NCI-H1417 treated with DMSO at 0.1 percent for 48 hours (cell line): ENCODE measurements at places on chromosomes 7 and 10.

GRCh38 chr10:46560381-46560780, 3.9 kb upstream of the GPRIN2 start:
- DNase-seq = no peak

DNA sequence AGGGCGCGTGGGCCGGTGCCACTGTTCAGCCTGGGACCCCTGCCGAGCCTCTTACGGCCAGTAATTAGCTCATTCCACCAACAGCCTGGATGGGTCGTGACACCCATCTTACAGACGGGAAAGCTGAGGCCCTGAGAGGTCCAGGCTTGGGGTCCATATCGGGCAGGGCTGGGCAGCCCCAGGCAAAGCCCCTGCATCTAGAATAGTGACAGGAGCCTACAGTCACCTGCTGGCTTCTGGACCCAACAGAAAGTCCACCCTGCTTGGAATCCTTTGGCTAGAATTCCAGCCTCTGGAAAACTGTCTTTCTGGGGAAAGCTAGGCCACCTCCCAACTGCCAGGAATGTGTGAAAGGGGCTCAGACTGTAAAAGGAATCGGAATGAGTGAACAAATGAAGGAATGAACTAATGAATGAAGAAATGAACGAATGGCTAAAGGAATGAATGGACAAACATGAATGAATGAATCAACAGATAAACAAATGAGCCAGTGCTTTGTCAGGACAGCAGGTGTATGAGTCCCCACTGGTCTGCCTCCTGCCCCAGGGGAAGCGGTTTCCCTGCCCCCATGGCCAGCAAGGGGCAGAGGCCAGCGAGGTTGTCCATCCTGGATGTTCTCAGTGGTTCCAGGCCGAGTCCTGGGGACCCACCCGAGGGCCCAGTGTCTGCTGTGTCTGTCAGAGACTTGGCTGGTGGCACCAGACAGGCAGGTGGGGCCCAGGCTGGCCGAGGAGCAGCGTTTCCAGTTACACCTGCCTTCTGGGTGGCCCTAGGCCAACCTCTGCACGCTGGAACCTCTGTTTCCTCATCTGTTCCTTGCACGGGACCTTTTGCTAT, 24.1 kb upstream of the PDGFA start:
- no peak for DNase-seq

- no peak for DNase-seq
Observed at GRCh38 chr10:110671788-110672579, 27.8 kb downstream of the RBM20 start.

- DNase-seq = no peak
Observed at GRCh38 chr7:44387389-44387788, 62.0 kb upstream of the CAMK2B start.

- DNase-seq = no peak
Observed at GRCh38 chr7:73739387-73739767, 775 bp upstream of the ABHD11 start.

DNA sequence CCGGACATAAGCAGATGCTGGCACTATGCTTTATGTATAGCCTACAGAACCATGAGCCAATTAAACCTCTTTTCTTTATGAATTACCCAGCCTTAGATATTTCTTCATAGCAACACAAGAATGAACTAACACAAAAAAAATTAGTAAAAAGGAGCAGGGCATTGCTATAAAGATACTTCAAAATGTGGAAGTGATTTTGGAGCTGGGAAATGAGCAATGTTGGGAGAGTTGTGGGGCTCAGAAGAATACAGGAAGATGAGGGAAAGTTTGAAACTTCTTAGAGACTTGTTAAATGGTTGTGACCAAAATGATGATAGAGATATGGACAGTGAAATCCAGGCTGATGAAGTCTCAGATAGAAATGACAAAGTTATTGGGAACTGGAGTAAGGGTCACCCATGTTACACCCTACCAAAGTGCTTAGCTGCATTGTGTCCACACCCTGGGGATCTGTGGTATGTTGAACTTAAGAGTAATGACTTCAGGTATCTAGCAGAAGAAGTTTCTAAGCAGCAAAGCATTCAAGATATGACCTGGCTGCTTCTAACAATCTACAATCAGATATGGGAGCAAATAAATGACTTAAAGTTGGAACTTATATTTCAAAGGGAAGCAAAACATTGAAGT, 24.2 kb downstream of the PNLIPRP3 start:
- DNase-seq = no peak

DNA sequence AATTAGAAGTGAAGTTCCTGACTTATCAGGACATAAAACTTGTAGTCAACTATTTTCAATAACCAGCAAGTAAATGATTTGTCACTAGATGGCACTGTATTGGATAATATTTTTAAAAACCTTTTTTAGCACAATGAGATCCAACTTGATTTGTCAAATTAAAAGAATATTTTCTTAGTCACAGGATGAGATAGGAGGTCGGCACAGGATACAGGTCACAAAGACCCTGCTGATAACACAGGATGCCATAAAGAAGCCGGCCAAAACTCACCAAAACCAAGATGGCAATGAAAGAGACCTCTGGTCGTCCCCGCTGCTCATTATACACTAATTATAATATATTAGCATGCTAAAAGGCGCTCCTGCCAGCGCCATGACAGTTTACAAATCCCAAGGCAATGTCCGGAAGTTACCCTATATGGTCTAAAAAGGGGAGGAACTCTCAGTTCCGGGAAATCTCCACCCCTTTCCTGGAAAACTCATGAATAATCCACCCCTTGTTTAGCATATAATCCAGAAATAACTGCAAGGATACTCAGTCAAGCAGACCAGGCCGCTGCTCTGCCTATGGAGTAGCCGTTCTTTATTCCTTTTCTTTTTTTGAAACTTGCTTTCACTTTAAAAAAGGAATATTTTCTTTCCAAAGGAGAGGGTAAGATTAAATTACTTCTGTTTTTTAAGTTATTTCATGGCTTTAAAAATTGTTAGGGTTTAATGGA, 255.7 kb upstream of the MKLN1 start:
- DNase-seq = no peak

DNA sequence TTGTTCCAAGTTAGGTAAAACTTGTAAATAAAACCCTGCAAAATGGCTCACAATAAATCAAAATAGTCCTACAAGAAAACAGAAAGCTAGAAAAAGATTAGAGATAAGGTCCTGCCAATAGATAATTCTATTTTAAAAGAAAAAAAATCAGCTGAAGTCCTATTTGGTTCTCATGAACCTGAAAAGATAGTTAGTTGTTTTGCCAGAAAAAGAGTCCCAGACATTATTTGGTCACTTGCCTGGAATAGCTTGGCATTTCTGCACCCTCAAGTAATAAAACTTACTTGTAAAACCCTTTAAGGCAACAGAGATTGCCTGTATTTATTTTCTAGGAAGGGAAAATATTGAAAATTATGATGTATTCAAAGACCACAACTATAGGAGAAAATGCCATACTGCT, 47.7 kb downstream of the LRRN3 start:
- DNase-seq = no peak

- no peak for DNase-seq
Observed at GRCh38 chr10:99507265-99507664, 25.5 kb upstream of the NKX2-3 start.

DNA sequence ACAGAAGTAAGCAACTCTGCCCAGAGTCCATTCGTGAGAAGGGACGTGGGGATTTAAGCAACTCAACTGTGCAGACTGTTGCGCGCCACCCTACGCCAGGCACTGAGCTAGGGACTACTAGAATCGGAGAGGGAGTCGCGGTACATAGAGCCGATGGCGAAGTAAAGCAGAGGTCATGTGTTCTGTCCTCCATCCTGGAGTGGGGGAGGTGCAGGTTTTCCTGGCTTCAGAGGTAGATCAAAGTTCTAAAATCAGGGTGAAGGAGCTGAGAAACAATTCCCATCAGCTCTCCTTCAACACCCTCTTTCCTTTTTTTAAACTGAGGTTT, 23.2 kb downstream of the SLC35G1 start:
- DNase-seq = no peak

DNA sequence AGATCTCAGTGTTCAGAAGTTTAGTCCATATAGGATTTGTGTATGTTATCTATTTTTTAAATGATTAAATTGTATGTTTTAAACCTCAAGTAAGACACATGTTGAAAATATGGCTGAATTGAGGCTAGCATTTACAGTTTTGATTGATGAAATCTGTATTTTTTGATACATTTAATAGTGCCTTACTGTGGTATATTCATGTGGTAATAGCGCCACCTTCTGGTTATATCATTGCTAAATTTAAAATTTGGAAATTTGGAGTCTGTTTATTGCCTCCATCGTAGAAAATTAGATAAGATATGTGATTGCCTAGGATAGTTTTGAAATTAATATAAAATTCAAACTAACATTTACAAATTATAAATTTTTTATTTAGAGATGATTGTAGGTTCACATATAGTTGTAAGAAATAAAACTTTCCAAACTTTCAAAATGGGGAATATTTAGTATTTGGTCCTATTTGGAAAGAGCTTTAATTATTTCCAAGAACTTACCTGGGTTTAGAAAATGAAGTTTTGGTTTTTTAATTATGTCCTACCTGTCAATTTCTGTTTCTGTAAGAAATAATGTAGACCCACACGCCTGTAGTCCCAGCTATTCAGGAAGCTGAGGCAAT, 19.1 kb upstream of the ARMS2 start:
- no peak for DNase-seq

DNA sequence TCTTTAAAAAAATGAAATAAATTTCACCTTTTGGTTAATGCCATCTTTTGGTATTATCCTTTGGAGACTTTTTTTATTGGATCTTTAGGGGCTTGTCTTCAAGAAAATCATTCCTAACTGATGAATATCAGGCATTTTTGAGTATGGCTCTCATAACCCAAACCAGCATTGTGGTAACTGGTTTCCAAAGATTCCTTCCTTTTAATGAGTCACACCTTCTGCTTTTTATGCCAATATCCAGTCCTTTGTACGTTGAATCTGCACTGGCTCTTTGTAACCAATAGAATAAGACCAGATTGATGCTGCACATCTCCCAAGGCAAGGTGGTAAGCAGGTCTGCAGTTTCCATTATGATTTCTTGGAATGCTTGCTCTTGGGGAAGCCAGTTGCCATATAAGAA, 89.1 kb downstream of the GPR158 start:
- DNase-seq = no peak

- DNase-seq = no peak
Observed at GRCh38 chr10:124733571-124734245, 10.5 kb downstream of the FAM53B start.

- no peak for DNase-seq
Observed at GRCh38 chr7:44735403-44736165, 13.1 kb upstream of the ZMIZ2 start.

DNA sequence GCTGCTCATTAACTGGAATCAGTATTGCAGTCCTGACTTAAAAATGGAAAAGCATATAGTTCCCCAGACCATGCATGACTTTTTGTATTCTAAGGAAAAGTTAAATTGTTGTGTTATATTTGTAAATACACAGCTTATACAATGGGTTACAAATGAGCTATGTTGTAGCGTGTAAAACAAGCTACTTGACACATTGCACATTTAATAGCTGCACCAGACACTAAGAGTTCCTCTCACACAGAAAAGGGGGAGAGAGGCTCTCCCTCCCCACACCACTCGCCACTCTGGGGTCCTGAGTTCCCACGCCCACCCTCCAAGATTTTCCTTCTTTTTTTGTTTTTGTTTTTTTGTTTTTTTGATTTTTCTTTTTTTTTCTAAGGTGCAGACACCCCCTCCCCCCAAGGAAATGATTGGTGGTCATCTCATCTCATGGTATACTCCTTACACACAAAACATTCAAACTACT, 6.3 kb downstream of the KLF6 start:
- no peak for DNase-seq

GRCh38 chr7:133349101-133349500, 96.2 kb downstream of the EXOC4 start:
- DNase-seq = no peak

DNA sequence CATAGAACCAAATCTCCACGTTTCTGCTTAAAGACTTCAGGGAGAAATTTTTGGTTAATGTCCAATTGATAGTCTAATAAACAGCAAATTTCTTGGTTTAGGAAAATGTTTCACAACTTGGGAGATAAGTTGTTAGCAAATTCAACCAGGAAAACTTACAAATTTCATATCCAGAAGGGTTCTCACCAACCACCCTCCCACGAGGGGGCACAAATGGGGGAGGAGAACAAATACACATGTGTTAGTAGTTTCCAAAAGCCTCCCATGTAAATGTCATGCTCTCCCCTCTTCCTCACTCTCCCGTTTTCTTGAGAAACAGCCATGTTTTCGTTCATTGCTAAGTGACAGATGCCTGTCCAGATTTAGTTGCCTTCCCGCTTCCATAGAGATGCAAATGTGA, 10.5 kb downstream of the DOCK4 start:
- no peak for DNase-seq

GRCh38 chr7:47572094-47572445, 9.8 kb downstream of the TNS3 start:
- DNase-seq = no peak

GRCh38 chr10:30775779-30776591, 146.4 kb upstream of the LYZL2 start:
- no peak for DNase-seq

GRCh38 chr10:133334503-133335245, 2.0 kb downstream of the CALY start:
- no peak for DNase-seq

GRCh38 chr10:73408978-73409521, 4.8 kb downstream of the ANXA7 start:
- DNase-seq = no peak

- peak; percentile 86 for DNase-seq
Observed at GRCh38 chr7:93226310-93226709, at the start of gene HEPACAM2. TSS of gene HEPACAM2 (minus strand) at chr7:93226469.

DNA sequence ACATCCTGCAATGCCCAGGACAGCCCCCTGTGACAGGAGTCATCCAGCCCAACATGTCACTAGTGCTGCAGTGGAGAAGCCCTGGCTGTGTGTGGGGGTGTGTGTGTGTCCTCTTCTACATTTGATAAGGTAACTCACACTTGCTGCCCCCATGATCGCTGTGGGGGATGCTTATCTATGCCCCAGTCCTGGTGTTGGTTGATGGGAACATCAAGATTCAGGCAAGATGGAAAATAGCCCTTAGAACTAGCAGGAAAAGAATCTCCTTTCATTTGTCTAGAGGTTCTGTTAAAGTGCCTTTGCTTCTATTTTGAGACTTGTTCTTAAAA, 52.4 kb downstream of the TCF7L2 start:
- DNase-seq = no peak

DNA sequence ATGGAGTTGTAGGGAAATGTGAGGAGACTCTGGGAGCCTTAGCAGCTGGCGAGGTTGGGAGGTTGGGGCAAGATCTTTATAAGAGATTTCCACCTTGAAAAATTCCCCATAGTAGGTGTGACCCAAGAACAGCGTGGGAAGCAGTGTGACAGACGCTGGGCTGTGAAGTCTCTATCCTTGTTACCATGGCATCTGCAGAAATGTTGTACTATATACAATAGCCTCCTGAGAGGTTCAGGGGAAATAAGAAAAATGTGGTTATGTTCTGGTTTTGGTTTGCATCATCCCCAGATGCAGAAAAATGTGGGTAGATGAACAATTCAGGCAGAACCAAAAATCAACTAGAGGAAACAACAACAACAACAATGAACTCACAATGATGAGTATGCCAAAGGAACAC, 498.6 kb downstream of the SH2D4B start:
- no peak for DNase-seq

GRCh38 chr10:100968863-100969186, 479 bp upstream of the SEMA4G start:
- DNase-seq = no peak
